ENCODE measurements at places on chromosomes 5 and 9. TPM values are rescaled to one million over a fixed set of nuclear protein-coding genes. Genes with fewer than 3 reads are reported as not detected.
A peak's percentile ranks its signal among the peaks of the same experiment; 100 is the strongest.

The SMC2 gene
- 24.0 TPM for total RNA-seq

The OGN gene
- total RNA-seq, result not detected

The PCDHGB6 gene
- 13.4 TPM for total RNA-seq

DNA sequence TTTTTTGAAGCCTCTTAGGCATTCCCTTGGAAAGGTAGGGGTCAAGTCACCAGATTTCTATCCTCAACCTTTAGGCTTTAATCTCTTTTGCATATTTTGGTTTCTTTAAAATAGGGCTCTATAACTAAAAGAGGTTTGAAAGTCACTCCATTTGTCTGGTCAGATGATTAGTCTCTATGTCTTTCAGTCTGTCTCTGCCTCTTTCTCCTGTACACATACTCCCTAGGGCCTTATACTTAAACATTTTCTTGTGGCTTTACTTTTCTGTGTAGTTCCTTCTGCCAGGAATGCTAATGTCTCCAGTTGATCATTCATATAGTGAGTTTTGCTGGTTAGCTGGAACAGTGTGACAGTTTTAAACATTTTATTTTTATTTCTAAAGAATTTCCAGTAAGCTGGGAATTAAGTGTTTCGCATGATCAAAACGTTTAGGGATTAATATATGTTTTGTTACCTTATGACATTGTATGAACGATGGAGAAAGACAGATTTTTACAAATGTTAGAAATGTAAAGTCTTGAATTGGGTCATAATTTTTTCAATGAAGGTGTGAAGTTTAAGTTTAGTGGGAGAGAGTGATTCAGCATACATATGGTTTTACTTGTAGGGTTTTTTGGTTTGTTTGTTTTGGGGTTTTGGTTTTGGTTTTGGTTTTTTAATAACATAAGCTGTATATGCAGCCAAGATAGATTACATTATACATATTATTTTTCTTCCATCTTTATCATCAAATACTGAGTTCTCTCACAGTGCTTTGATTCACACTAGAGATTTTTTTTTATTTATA, 90.6 kb downstream of the ZCCHC7 start:
- no peaks in the 10 kb centered on the region for H3K4me1 ChIP-seq
- no peaks in the 10 kb centered on the region for H3K36me3 ChIP-seq
- H3K4me3 ChIP-seq, result no peak overlapping the region
- DNase-seq, result no peak

GRCh38 chr5:1558944-1559343, 35.2 kb upstream of the LPCAT1 start:
- peaks cover 55% of the 10 kb centered on the region for H3K27me3 ChIP-seq
- peaks cover 8% of the 10 kb centered on the region for H3K4me1 ChIP-seq
- no peak overlapping the region for H3K4me3 ChIP-seq
- DNase-seq, result no peak
- no peaks in the 10 kb centered on the region for H3K36me3 ChIP-seq
- no peak overlapping the region for H3K27ac ChIP-seq

DNA sequence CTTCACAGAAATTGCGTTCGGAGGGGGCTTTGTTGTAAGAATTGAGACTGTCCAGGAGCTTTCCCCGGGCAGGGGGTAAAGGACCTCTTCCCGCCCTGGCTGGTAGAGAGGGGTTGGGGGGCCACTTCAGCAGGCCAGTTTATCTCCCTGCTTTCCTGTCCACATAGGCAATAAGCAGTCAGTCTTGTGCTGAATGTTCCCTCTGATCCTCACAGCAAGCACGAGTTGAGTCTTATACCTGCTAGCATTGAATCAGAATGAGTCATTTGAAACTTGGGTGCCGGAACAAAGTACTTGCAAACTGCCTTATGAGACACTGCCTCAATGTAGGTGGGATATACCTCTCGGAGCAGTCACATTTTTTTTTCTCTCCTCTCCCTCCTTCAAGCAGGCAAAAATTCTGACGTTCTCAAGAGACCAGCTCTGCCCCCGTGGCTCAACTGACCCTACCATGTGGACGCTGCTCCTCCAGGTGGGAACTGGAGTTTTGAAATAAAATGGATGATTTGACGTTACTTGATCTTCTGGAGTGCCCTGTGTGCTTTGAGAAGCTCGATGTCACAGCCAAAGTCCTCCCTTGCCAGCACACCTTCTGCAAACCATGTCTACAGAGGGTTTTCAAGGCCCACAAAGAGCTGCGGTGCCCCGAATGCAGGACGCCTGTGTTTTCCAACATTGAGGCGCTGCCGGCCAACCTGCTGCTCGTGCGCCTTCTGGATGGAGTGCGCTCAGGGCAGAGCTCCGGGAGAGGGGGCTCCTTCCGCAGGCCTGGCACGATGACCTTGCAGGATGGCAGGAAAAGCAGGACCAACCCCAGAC, 1.3 kb downstream of the SH3RF2 start:
- peak; percentile 52 for DNase-seq
- peak overlapping the region; percentile 73 for H3K27ac ChIP-seq
- H3K4me3 ChIP-seq, result peak overlapping the region; percentile 76
- peaks cover 42% of the 10 kb centered on the region for H3K36me3 ChIP-seq
- H3K4me1 ChIP-seq, result peaks cover 77% of the 10 kb centered on the region
- H3K27me3 ChIP-seq, result no peaks in the 10 kb centered on the region

DNA sequence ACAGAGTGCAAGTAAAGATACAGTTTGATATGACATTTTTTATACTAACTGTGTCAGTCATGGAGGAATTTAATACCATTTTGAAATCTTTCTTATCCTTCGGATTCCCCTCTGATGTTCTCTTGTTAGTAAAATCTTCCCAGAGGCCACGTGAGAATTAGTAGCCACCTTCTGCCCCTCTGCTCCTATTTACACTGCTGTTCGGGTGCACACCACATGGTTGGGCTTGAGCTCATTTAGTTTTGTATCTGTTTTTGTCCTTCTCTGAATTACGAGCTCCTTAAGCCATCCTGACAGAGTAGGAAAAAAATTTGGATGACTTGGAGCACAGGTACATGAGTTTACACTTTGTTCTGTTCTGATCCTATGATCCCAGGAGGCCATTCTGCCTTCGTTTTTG, 109.7 kb downstream of the SV2C start:
- no peak for DNase-seq
- H3K4me3 ChIP-seq, result no peak overlapping the region
